Endothelial cell of coronary artery (primary cell): ENCODE measurements at places on chromosomes 16 and 17. TPM values are rescaled to one million over a fixed set of nuclear protein-coding genes. Genes with fewer than 3 reads are reported as not detected.

The TNP2 gene
- total RNA-seq: not detected in 2 replicates

The OR2C1 gene
- total RNA-seq: not detected in 2 replicates

The SP2 gene
- total RNA-seq: 0.90 and 1.6 TPM in 2 replicates

The TMEM92 gene
- not detected in 2 replicates for total RNA-seq

The DNAAF8 gene
- total RNA-seq: 0.45 and 0.56 TPM in 2 replicates

The SLC7A6OS gene
- 13.9 and 19.2 TPM in 2 replicates for total RNA-seq

The ACSM2B gene
- total RNA-seq: under 0.01 TPM in 1 of 2 replicates, not detected in the other

The DNAI2 gene
- not detected in 2 replicates for total RNA-seq

The GHDC gene
- total RNA-seq: 8.5 and 15.0 TPM in 2 replicates

The CBFB gene
- total RNA-seq: 96.9 and 97.7 TPM in 2 replicates

The HOXB13 gene
- not detected in 2 replicates for total RNA-seq

The KRTAP9-4 gene
- total RNA-seq: not detected in 2 replicates

The SCGB1C2 gene
- not detected in 2 replicates for total RNA-seq

The TP53TG3F gene
- total RNA-seq: not detected in 2 replicates

The ADGRG1 gene
- total RNA-seq: 24.8 and 29.1 TPM in 2 replicates

The PLXDC1 gene
- not detected in 2 replicates for total RNA-seq

The PDPR gene
- 16.6 and 24.4 TPM in 2 replicates for total RNA-seq

The EPN3 gene
- under 0.01 and 0.09 TPM in 2 replicates for total RNA-seq

The KRTAP16-1 gene
- not detected in 2 replicates for total RNA-seq

The TP53TG3 gene
- not detected in 2 replicates for total RNA-seq

The USP36 gene
- 12.2 and 16.4 TPM in 2 replicates for total RNA-seq

The GPRC5C gene
- total RNA-seq: 0.09 and 0.66 TPM in 2 replicates

The KCNJ16 gene
- under 0.01 TPM in 1 of 2 replicates, not detected in the other for total RNA-seq

The NTN3 gene
- total RNA-seq: under 0.01 and 0.09 TPM in 2 replicates

The CCL22 gene
- not detected in 2 replicates for total RNA-seq

The PIRT gene
- total RNA-seq: not detected in 2 replicates

The OTOA gene
- 0.09 TPM in 1 of 2 replicates, not detected in the other for total RNA-seq

The CACNA1G gene
- total RNA-seq: not detected in 2 replicates

The LHX1 gene
- total RNA-seq: not detected in 2 replicates

The ENPP7 gene
- total RNA-seq: not detected in 2 replicates

The CEP112 gene
- 10.3 and 10.4 TPM in 2 replicates for total RNA-seq

The NF1 gene
- total RNA-seq: 22.5 and 39.8 TPM in 2 replicates

The CHD9NB gene
- 1.1 and 1.8 TPM in 2 replicates for total RNA-seq

The TMEM98 gene
- 65.9 and 170 TPM in 2 replicates for total RNA-seq

The CCL4 gene
- total RNA-seq: not detected in 2 replicates

The CLEC18A gene
- total RNA-seq: 0.09 and 1.0 TPM in 2 replicates

The FOXL1 gene
- 1.2 and 10.2 TPM in 2 replicates for total RNA-seq

The CMTM2 gene
- 0.09 TPM in 1 of 2 replicates, not detected in the other for total RNA-seq

The TEX14 gene
- under 0.01 and 0.19 TPM in 2 replicates for total RNA-seq

The EVPL gene
- not detected in 2 replicates for total RNA-seq

The DNAAF1 gene
- 0.09 TPM in 1 of 2 replicates, not detected in the other for total RNA-seq

The HNF1B gene
- not detected in 2 replicates for total RNA-seq
